ENCODE measurements at places on chromosomes 2 and 18.

- no peak for DNase-seq
Observed at GRCh38 chr2:107362993-107363392, 463.7 kb upstream of the RGPD4 start.

DNA sequence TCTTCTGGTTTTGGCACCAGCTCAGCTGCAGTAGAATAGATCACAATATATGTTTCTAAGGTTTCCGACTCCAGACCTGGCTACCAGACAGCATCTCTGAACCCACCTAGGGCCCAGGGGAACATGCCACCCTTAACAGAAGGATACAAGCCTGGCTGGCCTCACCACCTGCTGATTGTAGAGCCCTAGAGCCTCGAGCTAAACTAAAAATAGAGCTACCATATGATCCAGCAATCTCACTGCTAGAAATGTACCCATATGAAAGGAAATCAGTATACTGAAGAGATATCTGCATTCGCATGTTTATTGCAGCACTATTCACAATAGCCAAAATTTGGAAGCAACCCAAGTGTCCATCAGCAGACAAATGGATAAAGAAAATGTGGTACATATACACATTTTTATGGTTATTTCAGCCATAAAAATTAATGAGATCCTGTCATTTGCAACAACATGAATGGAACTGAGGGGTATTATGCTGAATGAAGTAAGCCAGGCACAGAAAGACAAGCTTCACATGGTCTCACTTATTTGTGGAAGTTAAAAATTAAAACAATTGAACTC is 242.4 kb upstream of the SLC39A10 start:
- no peak for DNase-seq

- no peak for DNase-seq
Observed at GRCh38 chr2:204282081-204282480, 263.2 kb upstream of the PARD3B start.

DNA sequence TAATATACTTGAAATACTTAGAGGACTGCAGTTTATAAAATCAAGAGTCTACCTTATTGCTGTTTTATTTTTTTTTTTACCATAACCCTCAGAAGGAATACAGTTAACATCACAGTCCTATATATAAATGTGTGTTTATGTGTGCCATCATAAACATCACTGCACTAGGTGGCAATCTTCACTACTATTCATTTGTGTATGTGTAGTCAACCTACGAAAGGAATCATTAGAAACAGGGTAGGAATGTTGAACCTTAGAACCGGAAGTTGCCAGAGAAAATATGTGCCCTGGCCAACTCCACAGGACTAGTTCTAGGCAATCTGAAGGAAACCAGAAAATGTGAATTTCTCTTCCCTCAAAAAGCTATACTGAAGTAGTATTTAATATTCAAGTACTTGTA is 3.4 kb downstream of the GEN1 start:
- DNase-seq: no peak

DNA sequence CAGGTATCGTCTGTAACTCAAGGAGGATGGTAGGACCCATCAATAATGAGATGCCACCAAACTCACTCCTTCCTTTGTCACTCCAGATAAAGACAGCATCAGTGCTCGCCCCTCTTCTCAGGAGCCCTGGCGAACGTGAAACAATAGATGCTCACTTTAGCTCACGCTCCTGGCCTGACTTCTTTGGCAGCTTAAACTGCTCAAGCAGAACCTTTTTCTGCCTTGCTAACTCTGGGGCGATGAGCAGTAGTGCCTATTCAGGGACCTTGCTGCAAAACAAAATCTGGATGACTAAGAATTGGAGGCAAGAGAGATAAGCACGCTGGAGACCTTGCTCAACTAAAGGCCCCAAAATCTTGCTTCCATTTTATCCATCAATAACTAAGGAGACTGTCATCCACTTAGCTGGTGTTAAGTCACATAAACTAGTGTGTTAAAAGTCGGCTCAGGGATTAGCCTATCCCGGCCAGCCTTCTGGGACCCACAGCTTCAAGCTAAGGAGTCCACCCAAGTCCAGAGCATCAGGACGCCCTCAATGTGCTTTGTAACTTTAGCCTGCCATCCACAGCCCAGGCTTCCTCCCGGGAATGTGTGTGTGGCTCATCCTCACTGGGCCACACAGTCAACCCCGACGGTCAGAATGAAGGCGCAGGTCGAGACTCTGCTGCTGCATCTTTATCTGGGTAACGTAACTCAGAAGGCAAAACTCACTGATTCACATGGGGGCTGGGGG is 38.9 kb downstream of the ZNF516 start:
- DNase-seq: no peak

DNA sequence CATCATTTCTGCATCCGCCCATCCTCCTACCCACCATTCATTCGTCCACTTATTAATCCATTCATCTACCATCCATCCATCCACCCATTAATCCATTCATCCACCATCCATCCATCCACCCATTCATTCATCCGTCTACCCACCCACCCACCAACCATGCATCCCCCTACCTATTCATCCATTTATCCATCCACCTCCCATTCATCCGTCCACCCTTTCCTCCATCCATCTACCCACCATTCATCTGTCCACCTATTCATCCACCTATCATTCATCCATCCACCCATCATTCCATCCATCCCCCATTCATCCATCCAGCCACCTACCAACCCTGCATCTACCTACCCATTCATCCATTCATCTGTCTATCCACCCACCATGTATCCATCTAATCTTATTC is 83.5 kb upstream of the MCFD2 start:
- DNase-seq: no peak
